ENCODE measurements at places on chromosomes 11 and 22.

DNA sequence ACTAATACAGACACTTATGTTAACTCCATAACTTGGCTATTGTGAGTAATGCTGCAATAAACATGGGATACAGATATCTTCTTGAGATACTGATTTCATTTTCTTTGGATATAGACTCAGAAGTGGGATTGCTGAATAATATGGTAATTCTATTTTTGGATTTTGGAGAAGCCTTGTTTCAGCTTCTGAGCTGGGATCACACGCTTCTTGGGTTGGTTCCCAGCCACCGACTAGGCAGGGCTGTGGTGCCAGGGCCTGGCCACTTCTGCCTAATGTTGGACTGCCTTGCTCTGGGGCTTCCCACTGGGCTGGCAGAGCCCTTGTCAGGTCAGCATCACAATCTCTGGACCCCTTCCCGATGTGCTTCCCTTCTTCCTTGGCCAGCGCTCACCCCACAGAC, 14.0 kb upstream of the MCHR1 start:
- DNase-seq: no peak

DNA sequence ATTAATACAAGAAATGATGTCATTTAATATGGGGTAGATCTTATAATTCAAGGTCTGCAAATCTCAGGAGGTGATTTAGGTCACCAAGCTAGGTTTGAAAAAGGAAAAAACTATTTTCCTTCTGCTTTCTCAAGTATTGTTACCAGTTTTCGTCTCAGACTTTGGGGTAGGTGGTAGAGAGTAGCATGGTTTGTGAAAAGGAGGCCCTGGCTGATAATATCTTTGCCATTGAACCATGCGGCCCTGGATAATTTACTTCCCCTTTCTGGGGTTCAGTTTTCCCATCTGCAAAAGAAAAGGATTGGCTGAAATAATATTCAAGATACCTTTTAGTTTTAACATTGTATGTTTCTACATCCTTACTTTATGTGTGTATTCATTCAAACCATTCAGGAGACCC, 92.1 kb downstream of the WNT11 start:
- DNase-seq: no peak

DNA sequence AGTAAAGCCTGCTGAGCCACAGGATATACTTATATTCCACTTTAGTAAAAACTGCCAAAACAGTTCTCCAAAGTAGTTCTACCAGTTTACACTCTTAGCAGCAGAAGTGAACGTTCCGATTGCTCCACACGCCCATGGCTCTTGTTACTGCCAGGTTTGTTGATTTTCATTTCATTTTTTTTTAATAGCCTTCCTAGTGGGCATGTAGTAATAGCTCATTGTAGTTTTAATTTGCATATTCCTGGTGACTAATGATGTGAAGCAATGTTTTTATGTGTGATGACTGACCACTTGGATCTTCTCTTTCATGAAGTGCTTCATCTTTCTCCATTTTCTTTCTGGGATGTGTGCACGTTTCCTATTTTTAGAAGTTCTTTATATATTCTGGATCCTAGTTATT, 4.8 kb upstream of the C11orf97 start:
- DNase-seq: no peak

DNA sequence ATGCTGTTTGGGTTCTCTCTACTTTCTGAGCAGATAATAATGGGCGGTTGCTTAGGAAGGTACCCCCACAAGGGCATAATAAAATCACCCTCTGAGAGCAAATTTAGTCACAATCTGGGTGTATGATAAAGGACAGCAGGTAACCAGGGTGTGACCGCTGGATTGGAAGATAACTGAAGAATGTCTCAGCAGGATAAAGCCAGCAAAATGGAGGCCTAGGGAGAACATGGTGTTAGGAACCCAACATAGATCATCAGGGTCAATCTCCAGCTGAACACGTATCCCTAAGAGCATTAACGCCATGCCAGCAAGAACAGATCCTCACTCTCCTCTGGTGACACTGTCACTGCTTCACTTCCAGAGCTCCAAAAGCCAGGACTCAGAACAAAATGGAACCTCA, 64.5 kb upstream of the SCUBE2 start:
- DNase-seq: no peak

DNA sequence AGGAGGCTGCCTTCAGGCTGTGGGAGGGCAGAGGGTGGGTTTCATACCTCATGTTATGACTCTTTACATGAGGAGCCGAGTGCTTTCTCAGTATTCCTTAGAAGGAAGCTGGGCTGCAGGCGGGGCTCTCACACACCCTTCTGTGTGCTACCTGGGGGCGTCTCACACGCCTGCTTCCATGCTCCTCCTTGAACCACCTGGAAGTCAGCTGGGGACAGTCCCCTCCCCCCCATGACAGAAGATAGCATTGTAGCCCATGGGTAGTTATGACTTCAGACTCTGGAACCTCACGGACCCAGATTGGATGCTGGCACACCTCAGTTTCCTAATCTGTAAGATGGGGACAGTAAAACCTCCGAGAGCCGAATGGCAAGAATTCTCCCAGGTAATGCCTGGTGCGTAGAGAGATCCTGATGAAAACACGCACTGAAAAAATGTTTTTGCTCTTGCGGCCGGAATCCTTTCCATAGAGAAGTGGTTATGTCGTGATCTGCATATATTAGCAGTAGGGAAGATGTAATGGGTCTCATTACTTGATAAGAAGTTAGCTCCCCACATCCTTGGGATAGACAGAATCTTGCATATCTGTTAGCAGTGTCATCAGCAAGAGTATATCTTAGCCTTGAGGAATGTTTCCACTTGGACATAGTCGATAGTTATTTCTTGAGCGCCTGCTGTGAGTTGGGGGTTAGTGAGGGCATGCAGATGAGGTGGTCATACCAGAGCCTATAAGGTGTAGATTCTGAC, 4.9 kb downstream of the DAGLA start:
- DNase-seq: no peak

GRCh38 chr22:39674536-39674935, 104.0 kb downstream of the CACNA1I start:
- DNase-seq: no peak

DNA sequence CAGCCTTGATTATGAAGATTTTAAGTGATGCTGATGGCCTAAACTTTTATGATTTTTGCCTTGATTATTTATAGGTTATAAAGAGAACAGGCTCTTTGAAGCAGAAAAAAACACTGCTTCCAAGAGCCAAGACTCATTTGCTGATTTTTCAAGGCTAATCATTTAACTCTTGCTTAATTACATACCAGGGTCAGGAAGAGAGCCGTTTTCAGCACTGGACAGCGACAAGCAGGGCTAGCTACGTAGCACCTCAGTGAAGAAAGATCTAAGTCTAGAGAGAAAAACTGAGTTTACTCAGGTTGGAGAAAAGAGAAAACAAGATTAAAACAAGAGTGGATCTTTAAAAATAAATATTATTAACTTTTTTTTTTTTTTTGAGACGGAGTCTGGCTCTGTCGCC, 615.4 kb upstream of the B3GAT1 start:
- DNase-seq: no peak

DNA sequence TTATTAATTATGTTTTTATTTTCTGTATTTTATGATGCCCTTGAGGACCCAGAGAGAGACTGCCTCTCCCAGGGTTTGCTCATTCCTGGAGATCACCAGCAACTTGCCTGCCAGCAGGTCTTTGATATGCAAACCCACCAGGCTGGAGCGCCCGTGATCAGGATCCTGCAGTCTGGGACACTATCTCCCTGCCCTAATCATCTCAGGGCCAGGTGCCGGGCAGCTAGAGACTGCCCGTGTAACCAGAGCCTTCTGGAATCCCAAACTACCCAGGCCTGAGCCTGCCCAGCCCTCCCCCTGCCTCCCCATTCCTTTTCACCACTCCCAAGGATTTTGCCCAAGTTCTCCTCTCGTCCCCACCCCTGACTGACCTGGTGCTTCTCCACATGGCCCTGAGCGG, 52.2 kb upstream of the B3GAT1 start:
- DNase-seq: no peak

- no peak for DNase-seq
Observed at GRCh38 chr11:88619656-88620385, 282.3 kb upstream of the CTSC start.

GRCh38 chr11:2098691-2099515, 40.3 kb downstream of the IGF2 start:
- no peak for DNase-seq

DNA sequence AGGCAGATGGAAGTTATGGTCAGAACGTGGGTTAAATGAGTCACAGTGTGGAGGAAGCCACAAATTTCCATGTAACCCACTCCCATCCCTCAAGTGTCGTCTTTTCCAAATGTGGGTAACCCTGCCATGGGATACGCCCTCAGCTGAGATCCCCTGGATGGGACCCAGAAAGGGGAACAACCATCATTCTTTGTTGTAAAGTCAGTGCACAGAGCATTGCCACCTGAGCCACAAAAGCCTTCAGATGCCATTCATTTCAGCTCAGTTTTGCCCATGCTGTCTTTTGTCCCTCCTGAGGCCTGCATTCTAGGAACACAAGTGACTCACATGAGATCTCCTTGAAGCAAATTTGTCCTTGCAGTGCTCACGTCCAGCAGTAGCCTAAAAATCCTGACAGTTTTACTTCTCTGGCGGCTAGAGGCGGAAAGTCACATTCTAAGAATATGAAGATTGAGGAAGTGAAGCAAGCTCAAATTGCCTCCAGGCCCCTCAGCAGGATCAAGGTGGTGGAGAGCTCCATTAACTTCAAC, 30.6 kb downstream of the MMP13 start:
- DNase-seq: no peak

GRCh38 chr11:63635762-63636465, 21.7 kb upstream of the PLAAT3 start:
- DNase-seq: peak; percentile 67

- DNase-seq: no peak
Observed at GRCh38 chr11:110295086-110295485, 1.3 kb downstream of the RDX start.

DNA sequence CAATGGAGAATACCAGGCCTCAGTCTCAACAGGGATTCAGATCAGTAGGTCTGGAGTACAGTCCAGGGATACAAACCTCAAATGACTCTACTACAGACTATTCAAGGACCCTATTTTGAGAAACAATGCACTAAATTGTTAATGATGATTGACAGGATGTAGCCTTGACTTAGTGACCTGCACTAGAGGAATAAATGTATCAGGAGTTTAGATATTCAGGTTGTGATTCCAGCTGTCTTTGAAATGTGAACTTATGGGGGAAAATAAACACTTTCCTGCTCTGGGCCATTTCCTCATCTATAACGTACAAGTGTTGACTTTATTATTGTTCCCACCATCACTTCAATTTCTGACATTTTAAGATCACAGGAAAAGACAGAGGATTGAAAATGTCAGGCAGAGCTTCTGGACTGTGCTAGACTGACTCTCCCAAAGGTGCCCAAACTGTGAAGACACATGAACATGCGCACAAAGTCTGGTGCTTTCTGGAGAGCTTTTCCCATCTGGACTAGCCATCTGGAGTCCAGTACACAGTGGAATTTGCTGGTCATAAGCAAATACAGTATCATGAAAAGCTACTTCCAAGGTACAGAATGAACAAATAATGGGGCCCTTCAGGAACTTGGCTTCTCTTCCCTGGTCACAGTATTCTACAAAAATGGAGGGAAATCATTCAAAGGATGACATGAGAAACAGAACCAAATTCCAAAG, 110.4 kb downstream of the USP35 start:
- no peak for DNase-seq

- DNase-seq: no peak
Observed at GRCh38 chr11:94781837-94782236, 13.7 kb downstream of the AMOTL1 start.

DNA sequence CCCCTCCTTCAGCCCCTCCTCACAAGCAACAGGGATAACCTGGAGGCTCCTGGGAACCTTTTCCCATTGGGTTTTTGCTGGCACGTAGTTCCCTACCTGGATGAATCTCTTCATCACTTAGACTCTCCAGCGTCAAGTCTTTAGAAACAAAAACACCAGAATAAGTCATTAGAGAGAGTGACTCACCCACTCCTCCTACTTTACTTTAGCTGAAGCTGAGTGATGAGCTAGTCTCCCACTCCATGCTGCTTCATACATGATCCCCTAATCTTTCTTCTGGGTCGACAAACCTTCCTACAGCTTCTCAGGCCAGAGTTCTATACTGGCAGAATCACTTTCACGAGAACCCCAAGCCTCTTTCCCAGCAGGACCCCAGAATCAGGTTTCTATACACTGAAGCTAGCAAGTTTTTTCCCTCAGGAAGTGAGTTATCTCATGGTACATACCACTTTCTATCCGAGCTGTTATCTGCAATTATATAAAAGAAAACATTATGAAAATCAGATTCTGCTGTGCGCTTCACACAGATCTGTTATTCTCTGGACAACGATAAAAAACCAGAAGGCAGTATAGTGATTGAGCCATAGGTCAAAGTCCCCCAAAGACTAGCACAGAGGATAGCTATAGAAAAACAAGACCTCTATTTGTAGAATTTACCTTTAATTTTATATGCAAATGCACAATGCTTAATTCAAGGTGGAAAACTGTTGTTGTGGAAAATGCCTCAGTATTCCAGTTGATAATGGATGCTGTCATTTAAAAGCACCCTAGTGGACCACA, 18.7 kb downstream of the DRICH1 start:
- DNase-seq: no peak

DNA sequence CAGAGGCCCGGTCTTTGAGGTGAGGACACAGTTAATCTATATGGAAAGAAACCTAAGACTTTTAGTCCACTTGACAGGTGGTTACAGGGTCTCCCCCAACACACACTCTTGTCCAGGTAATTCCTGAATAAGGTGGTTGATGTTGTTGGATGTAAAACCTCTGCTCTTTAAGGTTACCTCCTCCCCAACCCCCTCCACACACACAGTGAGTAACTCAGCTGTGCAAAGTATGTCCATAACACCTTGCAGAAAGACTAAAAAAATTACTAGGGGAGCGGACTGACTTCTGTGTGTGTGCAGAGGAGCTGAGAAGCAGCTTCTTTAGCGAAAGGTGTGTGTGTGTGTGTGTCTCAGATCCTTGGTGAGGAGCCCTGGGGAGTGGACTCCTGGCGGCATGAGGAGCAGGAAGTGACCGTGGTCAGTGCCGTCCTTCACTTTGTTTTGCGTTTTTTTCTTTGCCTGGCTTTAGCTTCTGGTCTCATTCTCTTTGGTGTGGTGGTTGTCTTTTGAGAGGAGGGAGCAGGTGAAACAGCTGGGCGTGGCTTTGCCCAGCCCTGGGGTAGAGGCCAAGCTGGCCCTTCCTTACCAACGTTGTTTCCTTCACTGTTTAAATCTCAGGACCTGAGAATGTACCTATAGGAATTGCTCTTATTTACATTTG, 1.7 kb downstream of the ZBED4 start:
- no peak for DNase-seq

GRCh38 chr11:122258446-122259194, 142.6 kb upstream of the BLID start:
- DNase-seq: no peak

DNA sequence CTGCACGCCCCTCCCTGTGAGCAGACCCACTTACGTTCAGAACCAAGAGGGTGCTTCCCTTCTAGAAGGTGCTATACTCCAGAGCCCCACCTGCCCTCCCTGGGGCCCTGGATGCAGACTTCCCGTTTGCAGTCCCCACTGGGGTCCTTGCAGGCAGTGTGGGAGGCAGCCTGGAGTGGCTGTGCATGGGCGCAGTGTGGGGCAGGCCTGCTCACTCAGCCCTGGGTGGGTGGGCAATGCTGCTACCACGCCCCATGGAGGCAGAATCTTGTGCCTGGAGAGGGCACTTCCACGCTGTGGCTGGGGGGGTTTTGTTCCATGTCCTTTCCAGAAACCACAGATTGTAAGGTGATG, 116.2 kb downstream of the KCNQ1OT1 start:
- no peak for DNase-seq

GRCh38 chr11:15944460-15944859, 411.9 kb downstream of the SOX6 start:
- no peak for DNase-seq

GRCh38 chr11:69977951-69978350, 100.2 kb upstream of the ANO1 start:
- DNase-seq: no peak

All from memory B cell (primary cell).